ENCODE measurements at places on chromosomes 12 and 14.
A peak's percentile ranks its signal among the peaks of the same experiment; 100 is the strongest.

GRCh38 chr12:49905718-49906314 is 2.1 kb upstream of the FAIM2 start:
- DNase-seq = no peak

GRCh38 chr12:47910981-47911380 is 6.2 kb upstream of the VDR start:
- no peak for DNase-seq

DNA sequence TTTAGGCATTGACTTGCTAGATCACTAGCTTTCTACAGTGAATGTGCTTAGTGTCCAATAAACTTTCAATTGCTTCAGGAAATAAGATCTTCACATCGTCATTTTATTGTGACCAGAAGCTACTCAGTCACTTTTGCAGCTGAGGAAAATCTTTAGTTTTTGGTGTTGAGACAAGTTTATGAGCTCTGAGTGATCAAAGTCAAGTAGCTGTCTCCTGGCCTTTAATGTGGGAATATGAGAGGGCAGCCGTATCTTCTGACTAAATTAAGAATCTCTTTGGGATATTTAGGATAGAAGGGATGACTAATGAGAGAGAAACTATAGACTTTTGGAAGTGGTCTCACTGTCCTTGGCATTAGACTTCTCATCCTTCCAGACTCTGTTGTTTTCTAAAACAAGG is 21.6 kb downstream of the MSRB3 start:
- no peak for DNase-seq

DNA sequence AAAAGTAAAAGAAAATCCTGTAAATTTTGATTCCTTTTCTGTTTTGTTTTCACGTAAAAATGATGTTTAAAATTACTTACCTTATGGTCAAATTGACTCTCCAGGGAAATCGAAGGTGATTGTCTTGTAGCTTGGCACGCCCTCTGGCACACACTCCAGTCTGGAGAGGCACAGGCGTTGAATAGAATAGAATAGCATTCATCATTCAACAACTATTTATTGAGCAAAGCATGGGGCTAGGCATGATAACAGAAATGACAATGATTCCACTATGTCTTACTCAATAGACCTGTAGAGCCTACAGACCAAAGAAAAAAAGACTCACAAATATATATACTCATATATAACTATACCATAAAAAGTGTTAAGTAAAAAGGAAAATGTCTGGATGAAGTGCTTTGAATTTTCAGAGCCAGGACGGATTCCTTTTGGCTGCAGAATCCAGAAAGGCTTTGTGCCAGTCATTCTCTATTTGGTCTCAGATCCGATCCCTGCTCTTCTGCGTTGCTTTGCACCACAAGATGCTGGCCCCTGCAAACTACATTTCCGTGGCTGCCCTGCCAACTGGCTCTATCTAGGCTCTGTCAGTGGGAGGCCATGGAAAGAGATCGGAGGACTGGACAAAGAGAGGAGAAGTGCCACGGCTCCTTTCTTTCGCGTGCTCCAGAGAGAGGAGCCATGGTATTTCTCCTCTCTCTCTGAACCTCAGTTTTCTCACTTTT is 231.8 kb downstream of the CRADD start:
- no peak for DNase-seq

- DNase-seq = no peak
Measured at GRCh38 chr14:100076133-100076532, 10.9 kb downstream of the EVL start.

GRCh38 chr12:94401326-94401725 is 58.3 kb downstream of the CEP83 start:
- DNase-seq = no peak

DNA sequence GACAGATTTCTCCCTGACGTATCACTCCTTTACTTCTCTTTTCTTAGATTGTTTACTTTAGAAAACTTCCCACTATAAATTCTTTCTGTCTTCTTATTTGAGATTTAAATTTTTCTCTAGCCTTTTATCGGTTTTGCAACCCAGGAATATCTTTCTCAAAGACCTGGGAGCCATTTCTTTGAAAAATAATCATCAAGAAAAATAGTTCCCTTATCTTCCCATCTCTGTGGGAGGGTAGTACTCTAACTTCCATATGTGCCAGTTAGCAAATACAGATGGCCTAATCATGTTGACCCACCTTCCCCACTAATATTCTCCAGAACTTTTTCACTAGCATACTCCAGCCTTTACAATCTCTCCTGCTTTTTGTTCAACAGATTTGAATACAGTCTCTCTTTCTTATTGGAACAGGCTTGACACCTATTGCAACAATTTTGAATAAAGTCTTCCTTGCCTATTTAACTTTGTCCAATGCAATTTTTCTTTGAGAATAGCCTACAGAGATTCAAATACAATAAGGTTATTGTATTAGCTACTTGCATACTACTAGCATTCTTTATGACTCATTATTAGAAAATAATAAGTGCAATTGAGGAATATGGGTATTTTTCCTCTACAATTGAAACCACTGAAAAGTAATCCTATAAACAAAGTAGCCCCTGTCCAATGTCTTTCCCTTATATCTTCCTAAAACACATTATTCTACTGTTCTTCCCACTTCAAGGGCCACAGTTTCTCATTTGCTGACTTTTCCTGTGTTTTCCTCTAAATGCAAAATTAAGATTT is 27.4 kb upstream of the KLRB1 start:
- DNase-seq = no peak

DNA sequence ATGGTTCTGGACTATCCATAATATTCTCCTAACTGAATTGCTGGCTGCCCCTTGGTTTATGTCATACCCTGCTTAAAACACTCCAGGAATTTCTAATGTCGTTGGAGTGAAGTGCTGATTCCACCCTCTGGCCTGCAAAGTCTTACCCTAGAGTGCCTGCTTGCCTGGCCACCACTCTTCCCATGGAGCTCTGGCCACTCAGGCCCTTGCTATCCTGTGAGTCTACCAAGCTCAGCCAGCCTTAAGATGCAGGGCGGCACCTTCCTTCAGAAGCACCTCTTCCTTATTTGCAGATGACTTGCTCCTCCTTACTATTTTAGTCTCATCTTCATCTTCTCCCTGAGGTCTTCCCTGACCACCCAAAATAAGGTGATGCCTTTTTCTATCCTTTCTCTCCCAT is 35.3 kb downstream of the SLC6A15 start:
- DNase-seq = no peak

DNA sequence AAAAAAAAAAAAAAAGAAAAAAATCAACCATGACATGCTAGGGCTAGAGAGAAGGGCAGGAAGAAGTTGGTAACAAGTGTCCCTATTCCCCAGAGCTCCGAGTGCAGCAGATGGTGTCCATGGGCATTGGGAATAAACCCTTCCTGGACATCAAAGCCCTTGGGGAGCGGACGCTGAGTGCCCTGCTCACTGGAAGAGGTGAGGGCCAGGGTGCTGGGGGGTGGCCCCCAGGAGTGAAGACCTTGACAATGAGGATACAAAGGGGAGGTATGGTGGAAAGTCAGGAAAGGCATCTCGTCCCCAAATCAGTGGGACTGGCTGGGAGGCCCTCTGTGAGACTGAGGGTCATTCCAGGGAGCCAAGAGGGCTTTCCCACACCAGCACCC is 11.6 kb downstream of the ZNF219 start:
- peak; percentile 53 for DNase-seq

DNA sequence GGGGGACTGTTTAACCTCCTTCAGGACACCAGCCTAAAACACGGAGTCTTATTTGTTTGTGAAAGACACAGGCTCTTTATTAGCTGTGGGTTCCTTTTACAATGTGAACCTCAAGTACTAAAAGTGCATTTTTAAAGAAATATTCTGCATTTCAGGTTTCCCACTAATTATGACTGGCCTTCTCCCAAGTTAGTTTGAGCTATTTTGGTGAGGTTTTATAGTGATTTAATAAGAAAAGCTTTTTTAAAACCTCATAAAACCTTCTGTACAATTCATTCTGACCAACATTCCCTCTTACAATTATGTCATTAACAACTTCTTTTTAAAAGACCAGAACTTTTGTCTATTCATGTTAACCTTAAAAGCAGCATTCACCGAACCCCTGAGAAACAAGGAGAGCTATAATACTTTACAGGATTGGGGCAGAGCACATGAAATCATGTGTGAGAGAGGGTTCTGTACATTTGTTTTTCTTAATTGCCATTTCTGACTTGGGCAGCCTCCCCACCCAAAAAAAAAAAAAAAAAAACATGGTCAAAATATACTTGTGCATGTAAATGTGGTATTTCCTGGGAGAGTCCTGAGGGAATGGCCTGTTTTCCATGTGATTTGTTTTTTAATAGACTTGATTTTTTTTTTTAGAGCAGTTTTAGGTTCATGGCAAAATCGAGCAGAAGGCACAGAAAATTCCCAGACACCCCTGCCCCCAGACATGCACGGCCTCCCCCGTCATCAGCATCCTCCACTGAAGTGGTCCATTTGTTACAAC is 169.5 kb downstream of the CHST11 start:
- no peak for DNase-seq

DNA sequence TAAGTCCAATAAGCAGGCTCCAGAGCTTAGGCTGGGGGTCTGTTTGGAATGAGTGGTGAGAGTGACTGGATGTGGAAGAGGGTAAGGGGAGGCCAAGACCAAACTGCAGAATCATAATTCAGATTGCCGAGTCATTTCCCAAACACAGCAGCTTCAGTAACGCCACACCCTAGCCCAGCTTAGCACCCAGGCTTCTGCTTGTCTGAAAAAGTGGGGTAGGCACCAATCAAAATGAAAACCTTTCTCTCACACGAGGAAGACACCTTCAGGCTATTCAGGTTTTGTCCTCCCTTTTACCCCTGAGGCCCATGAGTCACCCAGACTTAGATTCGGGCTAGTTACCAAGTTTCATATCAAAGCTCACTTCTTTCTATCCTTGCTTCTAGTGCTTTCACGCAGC is 306.1 kb downstream of the DAD1 start:
- DNase-seq = no peak

- DNase-seq = no peak
Measured at GRCh38 chr12:46438719-46439319, 66.2 kb upstream of the SLC38A2 start.

- no peak for DNase-seq
Measured at GRCh38 chr14:73287071-73287470, 49.8 kb downstream of the PAPLN start.

- no peak for DNase-seq
Measured at GRCh38 chr14:86331341-86331740, 801.4 kb downstream of the FLRT2 start.

DNA sequence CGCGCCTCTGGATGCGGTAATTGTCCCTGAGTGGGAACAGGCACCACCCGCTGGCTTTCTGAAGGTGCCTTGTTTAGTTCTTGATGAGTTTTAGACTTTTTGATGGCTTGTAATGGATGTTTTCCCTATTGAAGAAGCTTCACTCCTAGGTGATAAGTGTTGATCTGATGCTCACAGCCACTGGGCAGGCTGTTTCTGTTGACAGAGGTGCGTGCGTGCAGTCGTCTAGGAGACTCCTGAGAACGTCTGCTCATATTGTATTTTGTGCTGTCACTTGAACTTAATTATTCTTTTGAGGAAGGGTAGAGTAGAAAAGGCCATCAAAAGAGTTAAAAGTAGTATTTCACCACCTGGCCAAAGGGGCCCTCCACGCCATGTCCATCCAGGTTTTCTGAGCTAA is 70.5 kb downstream of the EP400 start:
- no peak for DNase-seq

DNA sequence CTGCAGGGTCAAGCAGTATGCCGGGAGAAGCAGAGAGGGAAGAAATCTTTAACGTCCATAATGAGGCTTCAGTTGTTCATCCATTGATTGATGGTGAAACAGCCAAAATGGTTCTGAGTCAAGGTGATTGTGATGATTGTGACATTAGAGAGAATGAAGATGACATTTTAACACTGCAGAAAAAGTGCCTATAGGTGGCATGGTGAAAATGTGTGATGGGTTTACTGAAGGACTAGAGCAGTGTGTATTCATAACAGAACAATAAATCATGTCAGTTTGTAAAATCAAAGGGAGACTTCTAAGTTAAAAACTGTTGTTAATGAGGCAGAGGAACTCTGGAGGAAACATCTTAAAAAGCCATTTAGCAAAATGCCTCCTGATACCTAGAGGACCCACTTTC is 57.7 kb upstream of the CAND1 start:
- DNase-seq = no peak

- DNase-seq = no peak
Measured at GRCh38 chr14:103206023-103206481, 82.8 kb downstream of the TNFAIP2 start.

- DNase-seq = peak; percentile 58
Measured at GRCh38 chr12:93266-94005, 26.9 kb downstream of the IQSEC3 start.

DNA sequence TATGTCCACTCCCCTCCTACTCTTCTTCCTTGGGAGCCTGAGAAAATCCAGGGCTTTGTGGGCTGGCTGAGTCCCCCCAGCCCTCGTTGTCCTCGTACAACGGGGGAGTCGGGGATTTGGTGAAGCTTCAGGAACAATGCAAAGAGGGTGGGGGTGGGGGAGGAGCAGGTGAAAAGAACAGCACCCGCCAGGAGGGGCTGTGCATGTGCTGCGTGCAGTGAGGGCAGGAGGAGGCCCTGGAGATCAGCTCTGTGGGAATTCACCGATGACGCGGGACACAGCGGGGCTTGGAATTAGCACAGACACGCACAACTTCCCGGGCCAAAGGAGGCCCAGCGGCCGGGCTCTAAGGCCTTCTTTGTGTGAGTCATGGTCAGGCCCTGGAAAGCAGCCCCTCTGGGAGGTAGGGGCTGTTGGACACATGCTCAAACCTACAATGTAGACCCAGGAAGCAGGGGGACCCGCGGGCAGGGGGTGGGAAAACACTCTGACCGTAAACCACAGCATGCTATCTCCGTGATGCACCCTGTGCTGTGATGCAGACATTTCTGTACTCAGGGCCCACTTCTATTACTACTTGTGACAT is 32.8 kb downstream of the RBM19 start:
- no peak for DNase-seq

DNA sequence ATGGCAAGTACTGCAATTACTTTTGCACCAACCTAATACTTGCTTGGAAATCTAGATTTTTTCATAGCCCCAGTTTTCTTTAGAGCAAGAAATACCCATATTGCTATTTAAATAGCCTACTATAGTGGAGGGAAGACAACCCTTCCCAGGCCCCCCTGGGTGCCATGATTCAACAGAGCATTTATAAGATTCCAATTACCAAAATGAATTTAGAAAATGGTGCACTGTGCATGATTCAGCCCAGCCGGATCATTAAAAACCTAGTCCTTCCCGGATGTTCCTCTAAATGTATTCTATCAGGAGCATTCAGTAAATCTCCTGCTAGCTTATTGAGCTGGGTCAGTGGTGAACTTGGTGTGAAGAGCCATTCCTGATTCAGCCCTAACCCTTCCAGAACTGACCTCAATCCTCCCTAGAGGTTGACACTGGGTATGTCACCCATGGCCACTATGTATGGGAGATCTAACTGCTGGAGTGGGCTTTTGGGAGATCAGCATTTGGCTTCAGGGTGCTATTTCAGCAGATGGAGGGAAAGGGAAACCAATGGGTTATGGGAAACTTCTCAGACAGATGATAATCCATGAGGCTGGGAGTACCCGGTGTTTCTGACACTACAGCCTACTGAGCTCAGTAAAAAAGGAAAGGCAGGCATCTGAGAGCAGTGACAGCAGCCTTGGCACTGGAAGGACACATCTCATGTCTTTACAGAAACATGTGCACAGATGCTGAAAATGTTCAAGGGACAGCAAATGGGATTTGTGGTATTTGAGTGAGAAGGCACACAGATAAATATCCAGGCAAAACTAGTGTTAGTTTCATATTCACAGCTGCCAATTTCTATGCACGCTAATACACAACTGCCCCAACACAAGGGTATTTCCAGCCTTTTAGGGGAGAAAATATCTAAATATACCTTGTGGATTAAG is 258.9 kb downstream of the DPF3 start:
- no peak for DNase-seq

All from cardiac septum (tissue), 1 donor.